ENCODE measurements at places on chromosomes 5 and 9.

DNA sequence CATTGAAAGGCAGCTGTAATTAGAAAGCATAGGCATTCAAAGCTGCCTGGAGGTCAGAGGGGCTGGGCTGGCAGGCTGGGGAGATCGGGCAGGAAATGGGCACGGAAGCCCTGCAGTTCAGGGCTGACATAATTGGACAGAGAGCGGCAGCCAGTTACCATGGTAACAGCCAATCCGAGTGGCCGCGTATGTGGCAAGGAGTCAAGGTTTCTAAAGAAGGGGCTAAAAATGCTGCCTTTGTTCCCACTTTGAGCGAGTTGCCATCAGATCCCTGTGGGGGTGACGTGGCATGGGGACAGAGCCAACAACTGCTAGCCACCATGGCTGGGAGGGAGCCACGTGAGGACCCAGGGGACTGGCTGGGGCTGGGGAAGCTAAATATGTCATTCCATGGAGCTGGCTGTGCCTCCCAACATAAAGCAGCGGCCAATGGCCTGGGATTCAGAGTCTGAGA, 44.7 kb upstream of the NDFIP1 start:
- DNase-seq = peak; percentile 57

DNA sequence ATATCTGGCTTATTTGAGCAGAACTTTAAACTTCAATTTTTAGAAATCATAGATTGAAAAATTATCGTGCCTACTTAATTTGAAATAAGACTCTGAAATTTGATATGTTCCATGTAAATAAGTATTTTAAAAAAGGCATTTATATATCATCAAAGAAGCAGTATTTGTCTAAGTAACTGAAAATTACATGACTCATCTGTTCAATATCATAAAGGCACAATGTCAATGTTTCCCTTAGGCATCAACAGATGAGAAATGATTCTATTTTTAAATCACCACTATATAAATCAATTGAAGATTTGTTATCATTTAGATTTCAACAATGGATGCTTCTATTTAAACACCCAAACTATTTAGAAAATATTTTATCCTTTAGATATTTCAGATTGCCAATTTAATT, 142.9 kb upstream of the POU5F2 start:
- no peak for DNase-seq

- DNase-seq = peak; percentile 11
These were observed 49.6 kb downstream of the NSUN2 start for GRCh38 chr5:6583049-6583880.

- DNase-seq = no peak
These were observed 2.6 kb downstream of the SPARC start for GRCh38 chr5:151683986-151684588.

- DNase-seq = no peak
These were observed 75.3 kb downstream of the ADAMTS2 start for GRCh38 chr5:179269781-179270543.

Data from activated CD4-positive, alpha-beta T cell treated with anti-CD3 and anti-CD28 coated beads, Interleukin-10, Interleukin-2, amounts not matched to agents 100 ng/mL and 50 ng/mL, durations not matched to agents 16 hours and 8 hours (primary cell).